Testis (tissue), 5 donors: ENCODE measurements at places on chromosomes 1 and 21. TPM values are rescaled to one million over a fixed set of nuclear protein-coding genes. Genes with fewer than 3 reads are reported as not detected.

GRCh38 chr1:152622803-152623202 is at the start of gene LCE3A:
LCE3A (minus strand) TSS chr1:152623103; CDS start chr1:152623103, 0 bp downstream.
- H3K27me3 ChIP-seq: no peaks in the 10 kb centered on the region
- H3K4me3 ChIP-seq: peak within 1 kb of the TSS; percentile 17
- H3K4me1 ChIP-seq: no peaks in the 10 kb centered on the region
- no peak for DNase-seq

DNA sequence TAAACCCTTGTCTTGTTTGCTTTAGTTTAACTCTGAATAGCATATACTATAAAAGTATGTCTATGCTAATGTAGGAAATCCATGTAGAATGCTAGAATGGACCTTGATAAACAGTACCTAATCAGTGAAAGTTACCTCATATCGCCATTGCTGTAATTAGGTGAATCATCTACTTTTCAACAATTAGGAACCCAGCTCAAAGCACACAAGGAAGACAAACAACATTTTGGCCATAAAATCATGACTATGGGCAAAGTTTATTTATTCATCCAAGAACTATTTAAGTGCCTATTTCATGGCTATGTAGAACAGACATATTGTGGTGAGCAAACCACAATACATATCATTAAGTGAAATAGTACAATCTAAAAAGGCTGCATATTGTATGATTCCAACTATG is 1043.2 kb downstream of the BRINP3 start:
- H3K4me1 ChIP-seq: no peaks in the 10 kb centered on the region
- H3K27me3 ChIP-seq: no peaks in the 10 kb centered on the region
- no peak overlapping the region for H3K27ac ChIP-seq
- DNase-seq: no peak
- H3K4me3 ChIP-seq: no peak overlapping the region
- H3K36me3 ChIP-seq: no peaks in the 10 kb centered on the region

Gene LRRC53
- total RNA-seq: not detected

Gene CFAP57
- total RNA-seq: 16.6 TPM

DNA sequence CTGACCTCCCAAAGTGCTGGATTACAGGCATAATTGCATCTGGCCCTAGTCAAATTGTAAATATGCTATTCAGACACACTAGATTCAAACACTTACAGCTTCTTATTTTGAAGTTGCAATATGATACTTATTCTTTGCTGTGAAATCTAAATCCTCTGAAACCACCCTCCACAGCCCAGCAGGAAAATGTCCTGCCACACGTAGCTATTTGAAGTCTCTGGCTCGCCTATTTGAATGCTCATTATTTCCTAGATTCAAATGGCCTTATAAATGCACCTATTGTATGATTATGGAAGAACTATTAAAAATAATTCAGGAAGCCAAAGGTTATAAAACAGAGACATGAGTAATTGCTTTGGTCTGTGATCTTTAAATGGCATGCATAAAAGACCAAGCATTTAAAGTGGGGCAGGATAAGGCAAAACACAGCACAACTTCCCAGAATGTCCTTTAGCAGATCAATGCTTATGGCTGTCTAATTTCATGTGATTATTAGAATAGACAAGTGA is 26.6 kb upstream of the FBXO28 start:
- H3K4me1 ChIP-seq: no peaks in the 10 kb centered on the region
- no peak overlapping the region for H3K27ac ChIP-seq
- no peak overlapping the region for H3K4me3 ChIP-seq
- H3K27me3 ChIP-seq: no peaks in the 10 kb centered on the region
- no peak for DNase-seq
- H3K36me3 ChIP-seq: no peaks in the 10 kb centered on the region

DNA sequence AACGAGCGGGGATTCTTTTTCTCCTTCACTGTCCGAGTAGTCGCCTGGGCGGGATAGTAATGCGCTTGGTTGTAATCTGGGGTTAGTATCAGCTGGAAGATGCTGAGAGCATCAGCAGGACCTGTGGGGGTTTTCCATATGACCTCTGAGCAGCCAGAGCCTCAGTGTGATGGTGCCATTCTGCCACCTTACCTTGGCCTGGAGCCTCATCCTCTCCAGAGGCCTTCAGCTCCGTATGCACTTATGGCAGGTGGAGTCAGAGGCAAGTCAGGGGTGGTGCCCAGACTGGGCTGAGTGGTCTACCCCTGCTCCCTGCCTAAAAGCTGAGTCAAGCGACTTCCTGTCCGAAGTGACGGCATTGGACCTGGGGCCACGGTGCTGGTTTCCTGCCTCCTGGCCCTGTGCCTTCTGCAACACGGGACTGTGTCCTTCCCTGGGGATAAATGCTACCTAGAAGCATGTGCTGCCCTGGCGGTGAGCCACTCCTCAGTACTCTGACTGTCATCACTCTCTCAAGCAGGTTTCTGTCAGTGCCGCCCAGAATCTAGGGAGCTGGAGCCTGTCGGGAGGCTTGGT is 24.7 kb downstream of the TENT5C start:
- H3K36me3 ChIP-seq: no peaks in the 10 kb centered on the region
- no peaks in the 10 kb centered on the region for H3K27me3 ChIP-seq
- no peak for DNase-seq

Gene NBPF3
- total RNA-seq: 38.3 TPM

DNA sequence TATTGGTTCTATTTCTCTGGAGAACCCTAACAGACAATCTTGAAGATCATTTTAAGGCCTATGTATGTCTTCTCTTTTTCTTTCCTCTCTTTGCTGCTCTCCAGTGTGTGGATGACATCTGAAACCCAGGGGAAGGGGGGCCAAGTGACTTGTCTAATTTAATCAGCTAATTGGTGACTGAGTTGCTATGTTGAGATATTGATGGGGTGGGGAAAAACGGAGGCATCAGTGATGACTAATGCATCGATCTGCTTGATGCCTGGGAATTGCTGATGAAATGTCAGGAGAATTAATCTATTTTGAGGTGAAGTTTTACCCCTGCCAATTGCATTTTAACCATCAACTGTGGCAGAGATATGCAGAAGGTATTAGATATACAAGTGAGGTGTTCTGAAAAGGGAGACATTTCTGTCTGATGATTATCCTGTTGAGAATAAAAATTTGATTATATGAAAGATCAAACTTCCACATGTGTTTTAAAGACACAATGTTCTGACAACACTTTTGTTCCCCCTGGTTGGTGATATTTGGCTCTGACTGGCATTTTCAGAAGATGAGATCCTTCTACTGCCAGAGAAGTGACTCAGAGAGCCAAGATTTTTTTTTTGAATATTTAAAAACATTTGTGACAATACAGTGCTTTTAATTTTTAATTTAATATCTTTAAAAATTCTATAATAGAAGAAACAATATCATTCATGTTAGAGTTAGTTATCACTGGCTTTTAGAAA is 18.7 kb upstream of the PTGFR start:
- DNase-seq: no peak
- no peak overlapping the region for H3K27ac ChIP-seq
- no peaks in the 10 kb centered on the region for H3K4me1 ChIP-seq
- no peaks in the 10 kb centered on the region for H3K27me3 ChIP-seq

DNA sequence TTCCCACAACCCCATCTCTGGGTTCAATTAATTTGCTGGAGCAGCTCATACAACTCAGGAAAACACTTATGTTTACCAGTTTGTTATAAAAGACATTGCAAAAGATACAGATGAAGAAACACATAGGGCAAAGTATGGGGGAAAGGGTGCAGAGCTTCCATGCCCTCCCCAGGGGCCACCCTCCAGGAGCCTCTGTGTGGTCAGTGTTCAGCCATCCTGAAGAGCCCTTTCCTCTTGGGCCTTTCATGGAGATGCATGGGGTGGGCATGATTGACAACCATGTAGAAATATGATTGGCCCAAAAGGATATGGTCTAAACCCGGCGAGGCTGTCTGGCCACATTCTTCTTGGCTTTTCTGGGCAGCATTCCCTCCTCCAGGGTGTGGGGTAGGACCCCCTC is 56.8 kb upstream of the PDE9A start:
- H3K4me1 ChIP-seq: no peaks in the 10 kb centered on the region
- no peaks in the 10 kb centered on the region for H3K36me3 ChIP-seq
- no peak overlapping the region for H3K27ac ChIP-seq
- H3K27me3 ChIP-seq: no peaks in the 10 kb centered on the region
- no peak for DNase-seq
- no peak overlapping the region for H3K4me3 ChIP-seq

Gene S100A2
- 9.6 TPM for total RNA-seq

- no peak overlapping the region for H3K4me3 ChIP-seq
- no peaks in the 10 kb centered on the region for H3K27me3 ChIP-seq
- H3K4me1 ChIP-seq: peaks cover 8% of the 10 kb centered on the region
- no peak for DNase-seq
- H3K27ac ChIP-seq: peak overlapping the region; percentile 19
Observed at GRCh38 chr1:204255225-204255624, 41.4 kb upstream of the GOLT1A start.

Gene VPS45
- total RNA-seq: 50.7 TPM

GRCh38 chr21:45594721-45595489 is 48.6 kb upstream of the PCBP3 start:
- DNase-seq: no peak
- no peak overlapping the region for H3K4me3 ChIP-seq
- no peaks in the 10 kb centered on the region for H3K36me3 ChIP-seq
- no peaks in the 10 kb centered on the region for H3K4me1 ChIP-seq
- no peaks in the 10 kb centered on the region for H3K27me3 ChIP-seq
- H3K27ac ChIP-seq: no peak overlapping the region

GRCh38 chr1:160835751-160836150 is 26.9 kb downstream of the CD244 start:
- no peak overlapping the region for H3K4me3 ChIP-seq
- no peak for DNase-seq
- no peak overlapping the region for H3K27ac ChIP-seq
- H3K27me3 ChIP-seq: no peaks in the 10 kb centered on the region

DNA sequence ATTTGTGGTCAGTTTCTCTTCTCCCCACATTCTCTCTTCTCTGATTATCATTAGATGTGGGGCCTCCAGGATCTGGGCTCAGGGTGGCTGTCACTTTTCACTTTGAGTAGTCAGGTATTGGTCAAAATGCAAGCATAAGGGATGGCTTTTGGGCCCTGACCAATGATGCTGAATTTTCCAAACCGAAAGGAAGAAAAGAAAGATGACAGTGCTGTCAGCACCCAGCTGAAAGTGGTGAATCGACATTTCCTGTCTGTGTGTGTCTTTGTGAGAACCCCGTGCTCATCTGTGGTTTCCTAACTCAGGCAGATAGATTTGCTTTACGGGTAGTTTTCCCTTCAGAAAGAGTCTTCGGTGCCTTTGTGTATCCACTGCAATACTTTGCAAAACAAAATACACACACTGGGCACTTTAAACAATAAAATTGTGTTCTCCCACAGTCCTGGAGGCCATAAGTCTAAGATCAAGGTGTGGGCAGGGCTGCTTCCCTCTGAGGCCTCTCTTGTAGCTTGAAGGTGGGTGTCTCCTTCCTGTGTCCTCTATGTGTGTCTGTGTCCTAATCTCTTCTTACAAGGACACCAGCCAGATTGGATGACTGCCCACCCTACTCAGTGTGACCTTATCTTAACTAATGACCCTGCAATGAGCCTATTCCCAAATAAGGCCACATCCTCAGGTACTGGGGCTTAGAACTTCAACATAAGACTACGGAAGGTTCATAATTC is 274.8 kb upstream of the AJAP1 start:
- H3K27ac ChIP-seq: no peak overlapping the region
- no peaks in the 10 kb centered on the region for H3K27me3 ChIP-seq
- DNase-seq: no peak

GRCh38 chr21:28294051-28294450 is 698.6 kb downstream of the LTN1 start:
- DNase-seq: no peak
- no peaks in the 10 kb centered on the region for H3K4me1 ChIP-seq
- no peak overlapping the region for H3K27ac ChIP-seq
- no peaks in the 10 kb centered on the region for H3K27me3 ChIP-seq
- no peak overlapping the region for H3K4me3 ChIP-seq

GRCh38 chr21:42315296-42315891 is at the start of gene TFF3:
TFF3 (minus strand) TSS chr21:42315409; CDS start chr21:42315374, 35 bp downstream.
- no peak for DNase-seq
- H3K27ac ChIP-seq: no peak within 1 kb of the TSS
- peaks cover 24% of the 10 kb centered on the region for H3K4me1 ChIP-seq
- H3K27me3 ChIP-seq: no peaks in the 10 kb centered on the region
- no peak within 1 kb of the TSS for H3K4me3 ChIP-seq
- no peaks in the 10 kb centered on the region for H3K36me3 ChIP-seq

- H3K4me1 ChIP-seq: no peaks in the 10 kb centered on the region
- no peak overlapping the region for H3K27ac ChIP-seq
- H3K36me3 ChIP-seq: no peaks in the 10 kb centered on the region
- H3K27me3 ChIP-seq: no peaks in the 10 kb centered on the region
- no peak overlapping the region for H3K4me3 ChIP-seq
- DNase-seq: no peak
Observed at GRCh38 chr1:163366555-163366954, 44.8 kb downstream of the NUF2 start.

DNA sequence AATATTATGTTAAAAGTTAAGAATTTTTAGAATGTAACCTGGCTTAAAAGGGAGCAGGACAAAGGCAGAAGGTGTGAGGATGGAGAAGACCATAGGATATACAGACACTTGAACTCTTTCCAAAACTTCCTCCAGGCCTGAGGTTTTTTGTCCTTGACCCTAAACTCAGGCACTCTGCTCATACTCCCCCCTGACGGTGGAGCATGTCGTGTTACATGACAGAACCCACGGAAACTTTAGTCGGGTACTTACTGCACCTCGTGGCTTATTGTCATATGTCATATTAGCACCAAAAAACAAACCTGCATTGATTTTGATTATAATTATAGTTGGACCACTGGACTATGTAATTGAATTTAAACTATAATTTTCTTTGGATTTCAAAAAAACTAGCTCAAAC is 20.8 kb downstream of the TNFRSF9 start:
- H3K4me1 ChIP-seq: no peaks in the 10 kb centered on the region
- DNase-seq: no peak
- no peak overlapping the region for H3K27ac ChIP-seq
- no peak overlapping the region for H3K4me3 ChIP-seq

DNA sequence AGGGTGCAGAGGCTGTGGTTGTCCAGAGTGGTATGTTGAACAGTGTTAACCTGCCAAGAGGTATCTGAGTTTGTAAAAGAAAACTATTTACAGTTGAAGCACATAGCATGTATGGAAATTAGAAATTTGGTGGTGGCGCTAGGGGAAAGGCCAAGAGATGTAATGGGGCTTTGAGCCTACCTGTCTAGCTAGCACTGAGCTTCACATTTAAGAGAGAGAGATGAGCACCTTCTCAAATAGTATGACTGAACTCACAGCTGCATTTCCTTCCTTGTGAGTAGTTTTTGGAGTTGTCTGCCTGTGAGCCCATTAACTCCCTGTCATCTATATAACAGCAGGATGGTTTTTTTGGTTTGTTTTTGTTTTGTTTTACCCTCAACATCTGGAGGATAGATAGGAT is 4.0 kb downstream of the CLIC4 start:
- no peak overlapping the region for H3K4me3 ChIP-seq
- no peak for DNase-seq
- peaks cover 4% of the 10 kb centered on the region for H3K4me1 ChIP-seq
- H3K36me3 ChIP-seq: no peaks in the 10 kb centered on the region

DNA sequence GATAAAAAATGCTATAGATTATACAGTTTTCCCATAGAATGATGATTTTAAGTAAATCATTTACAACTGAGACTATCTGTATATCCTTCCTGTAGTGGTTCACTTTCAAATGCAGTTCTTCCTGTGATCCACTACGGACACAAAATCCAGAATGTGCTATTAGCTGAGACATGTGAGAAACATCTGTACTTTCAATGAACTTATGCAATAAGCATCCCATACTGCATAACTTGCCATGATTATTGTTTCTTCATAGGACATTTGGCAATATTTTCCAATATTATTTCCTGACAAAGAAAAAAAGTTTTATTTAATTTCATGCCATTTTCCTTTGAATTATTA is 83.5 kb upstream of the PRDX6 start:
- DNase-seq: no peak
- no peak overlapping the region for H3K27ac ChIP-seq
- H3K36me3 ChIP-seq: no peaks in the 10 kb centered on the region
- H3K27me3 ChIP-seq: no peaks in the 10 kb centered on the region
- H3K4me1 ChIP-seq: no peaks in the 10 kb centered on the region
- no peak overlapping the region for H3K4me3 ChIP-seq
